ENCODE measurements at places on chromosomes 16 and 17.

- no peak for DNase-seq
Measured at GRCh38 chr17:75552425-75553294, 27.2 kb downstream of the LLGL2 start.

DNA sequence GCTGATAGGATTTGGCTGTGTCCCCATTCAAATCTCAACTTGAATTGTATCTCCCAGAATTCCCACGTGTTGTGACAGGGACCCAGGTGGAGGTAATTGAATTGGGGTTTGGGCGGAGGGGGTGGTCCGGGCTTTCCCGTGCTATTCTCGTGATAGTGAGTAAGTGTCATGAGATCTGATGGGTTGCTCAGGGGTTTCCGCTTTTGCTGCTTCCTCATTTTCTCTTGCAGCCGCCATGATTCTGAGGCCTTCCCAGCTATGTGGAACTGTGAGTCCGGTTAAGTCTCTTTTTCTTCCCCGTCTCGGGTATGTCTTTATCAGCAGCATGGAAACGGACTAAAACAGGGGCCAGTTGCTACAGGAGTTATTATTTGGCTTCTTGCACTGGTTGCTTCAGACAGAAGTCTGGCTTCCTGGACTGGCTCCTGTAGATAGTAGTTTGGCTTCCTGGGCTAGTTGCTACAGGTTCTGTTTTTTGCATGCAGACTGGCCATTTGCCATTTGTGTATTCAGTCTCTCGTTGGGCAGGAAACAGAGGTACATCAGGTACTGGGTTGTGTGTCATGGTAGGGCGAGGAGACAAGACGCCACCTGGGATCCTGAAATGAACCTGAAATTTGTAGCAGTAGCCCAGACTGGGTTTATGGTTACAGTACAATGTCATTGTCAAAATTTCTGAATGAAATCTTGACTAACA lies 32.6 kb downstream of the CNTNAP4 start:
- no peak for DNase-seq

GRCh38 chr17:77617516-77617915 lies 341.0 kb upstream of the TNRC6C start:
- DNase-seq = no peak

GRCh38 chr16:8199390-8199789 lies 390.9 kb downstream of the TMEM114 start:
- DNase-seq = no peak

GRCh38 chr17:14813649-14814370 lies 451.3 kb downstream of the PMP22 start:
- DNase-seq = peak; percentile 49

DNA sequence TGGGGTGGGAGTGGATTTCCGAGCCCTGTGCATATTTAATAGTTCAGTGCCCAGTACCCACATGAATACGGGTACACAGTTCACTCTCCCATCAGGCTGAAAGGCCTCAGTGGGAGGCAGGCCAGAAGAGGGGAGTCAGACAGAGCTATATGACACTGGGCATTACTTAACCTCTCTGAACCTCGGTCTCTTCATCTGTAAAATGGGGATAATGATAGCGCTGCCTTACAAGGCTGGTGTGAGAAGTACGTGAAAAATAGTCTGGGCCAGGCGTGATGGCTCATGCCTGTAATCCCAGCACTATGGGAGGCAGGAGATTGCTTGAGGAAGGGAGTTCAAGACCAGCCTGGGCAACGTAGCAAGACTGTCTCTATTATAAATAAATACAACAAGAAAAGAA lies 3.6 kb downstream of the GPRC5B start:
- DNase-seq = no peak

GRCh38 chr16:582614-583331 lies 7.1 kb upstream of the RAB40C start:
- no peak for DNase-seq

DNA sequence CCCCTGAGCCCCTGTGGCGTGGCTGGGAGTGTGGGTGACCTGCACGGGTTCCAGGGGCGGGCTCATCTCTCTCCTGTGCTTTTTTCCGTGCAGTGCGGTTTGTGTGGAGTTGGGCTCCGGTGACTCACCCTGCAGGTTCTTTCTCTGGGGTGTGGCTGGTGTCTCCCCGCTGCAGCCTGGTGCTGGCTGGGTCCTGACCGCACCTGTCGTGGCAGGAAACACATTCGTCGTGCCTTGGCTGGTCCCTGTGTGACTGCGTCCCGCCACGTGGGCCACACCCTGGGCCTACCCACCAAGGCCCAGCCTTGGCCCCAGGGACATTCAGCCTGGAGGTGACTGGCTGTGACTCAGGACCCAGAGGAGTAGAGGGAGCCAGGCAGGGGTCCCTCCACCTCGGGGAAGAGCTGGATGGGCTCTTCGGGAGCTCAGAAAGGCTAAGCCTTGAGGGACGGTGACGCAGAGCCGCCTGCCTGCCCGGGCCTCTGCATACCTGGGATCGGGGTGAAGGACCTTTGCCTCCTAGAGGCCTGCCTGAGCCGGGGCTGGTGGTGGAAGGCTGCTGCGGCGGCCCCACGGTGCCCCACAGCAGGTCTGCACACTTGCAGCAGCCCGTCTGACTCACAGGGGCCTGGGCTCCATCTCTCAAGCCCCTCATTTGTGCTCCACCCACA lies 7.8 kb downstream of the TRAF7 start:
- no peak for DNase-seq

- DNase-seq = no peak
Measured at GRCh38 chr17:62680541-62681052, 53.1 kb downstream of the MRC2 start.

DNA sequence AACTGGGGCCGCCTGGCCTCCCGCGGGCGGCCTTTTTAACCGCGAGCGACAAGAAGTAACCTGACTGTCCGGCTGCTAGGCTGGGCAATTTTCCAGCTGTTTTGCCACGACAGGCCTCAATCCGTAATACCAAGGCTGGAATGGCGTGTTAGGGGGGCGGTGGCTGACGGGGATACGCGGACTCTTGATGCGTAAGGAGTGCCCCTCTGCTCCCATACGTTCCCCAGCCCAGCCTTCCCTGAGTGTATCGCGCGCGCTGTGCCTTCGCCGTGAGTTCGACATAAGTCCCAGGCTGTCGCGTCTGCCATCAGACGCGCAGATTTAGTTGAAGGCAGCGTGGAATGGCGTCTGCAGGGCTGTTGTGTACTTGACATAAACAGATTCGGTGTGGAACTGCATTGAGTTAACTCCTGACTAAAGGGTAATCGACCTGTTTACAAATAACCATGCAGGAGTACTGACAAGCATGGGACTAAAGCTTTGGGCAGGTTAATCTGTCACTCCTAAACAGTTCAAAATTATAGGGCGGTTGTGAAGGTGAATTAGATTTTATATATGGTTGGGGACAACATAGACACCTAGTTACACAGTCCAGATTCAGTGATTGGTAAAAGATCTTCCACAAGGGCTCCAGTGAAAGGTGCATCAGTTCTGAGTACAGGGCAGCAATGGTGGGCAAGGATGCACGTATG lies 16.6 kb upstream of the ERN1 start:
- DNase-seq = peak; percentile 64

DNA sequence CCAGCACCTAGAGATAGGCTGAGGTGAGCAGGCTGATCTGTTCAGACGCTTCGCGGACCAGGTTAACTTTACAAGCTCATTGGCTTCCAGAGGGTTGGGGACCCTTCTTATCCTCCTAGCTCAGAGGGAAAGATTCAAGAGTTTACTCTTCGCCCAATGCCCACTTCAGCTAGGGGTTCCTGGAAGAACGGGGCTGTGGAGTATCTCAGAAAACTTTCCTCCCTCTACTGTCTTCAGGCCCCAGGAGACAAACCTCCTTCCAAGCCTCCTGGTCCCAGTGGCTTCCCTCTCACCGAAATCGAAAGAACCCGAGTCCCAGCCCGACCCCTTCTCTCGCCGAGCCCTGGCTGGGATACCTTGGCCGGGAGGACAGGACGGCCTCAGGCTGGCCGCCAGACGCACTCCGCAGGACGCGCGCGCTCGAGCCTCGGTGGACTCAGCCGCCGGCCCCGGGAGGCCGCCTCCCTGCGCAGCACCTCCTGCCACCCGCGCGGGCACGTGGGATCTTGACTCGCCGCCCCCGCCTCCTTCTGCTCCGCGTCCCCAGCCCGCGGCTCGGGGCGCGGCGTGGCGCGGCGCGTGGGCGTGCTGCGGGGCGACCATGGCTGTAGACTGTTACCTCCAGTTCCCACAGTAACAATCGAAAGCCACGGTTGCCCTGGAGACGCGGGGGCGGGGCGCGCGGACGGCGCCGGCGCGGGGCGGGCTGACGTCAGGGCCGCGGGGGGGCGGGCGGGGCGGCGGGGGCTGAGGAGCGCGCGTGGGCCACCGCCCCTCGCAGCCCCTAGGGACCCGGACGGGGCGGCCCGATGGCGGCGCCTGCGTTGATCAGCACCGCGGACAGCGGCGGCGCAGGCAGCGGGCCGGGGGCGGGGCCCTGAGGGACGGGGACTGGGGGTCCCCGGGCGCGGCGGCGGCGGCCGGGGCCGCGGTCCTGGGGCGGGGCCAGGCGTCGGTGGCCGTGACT lies 5.3 kb upstream of the HIC1 start:
- peak; percentile 84 for DNase-seq

GRCh38 chr16:112153-112840 lies 26.2 kb downstream of the NPRL3 start:
- no peak for DNase-seq

GRCh38 chr17:61294777-61295176 lies 104.9 kb upstream of the TBX2 start:
- DNase-seq = no peak

- DNase-seq = no peak
Measured at GRCh38 chr17:7647018-7647417, 3.7 kb upstream of the ATP1B2 start.

- DNase-seq = no peak
Measured at GRCh38 chr16:88383401-88384221, 852 bp downstream of the ZNF469 start.

DNA sequence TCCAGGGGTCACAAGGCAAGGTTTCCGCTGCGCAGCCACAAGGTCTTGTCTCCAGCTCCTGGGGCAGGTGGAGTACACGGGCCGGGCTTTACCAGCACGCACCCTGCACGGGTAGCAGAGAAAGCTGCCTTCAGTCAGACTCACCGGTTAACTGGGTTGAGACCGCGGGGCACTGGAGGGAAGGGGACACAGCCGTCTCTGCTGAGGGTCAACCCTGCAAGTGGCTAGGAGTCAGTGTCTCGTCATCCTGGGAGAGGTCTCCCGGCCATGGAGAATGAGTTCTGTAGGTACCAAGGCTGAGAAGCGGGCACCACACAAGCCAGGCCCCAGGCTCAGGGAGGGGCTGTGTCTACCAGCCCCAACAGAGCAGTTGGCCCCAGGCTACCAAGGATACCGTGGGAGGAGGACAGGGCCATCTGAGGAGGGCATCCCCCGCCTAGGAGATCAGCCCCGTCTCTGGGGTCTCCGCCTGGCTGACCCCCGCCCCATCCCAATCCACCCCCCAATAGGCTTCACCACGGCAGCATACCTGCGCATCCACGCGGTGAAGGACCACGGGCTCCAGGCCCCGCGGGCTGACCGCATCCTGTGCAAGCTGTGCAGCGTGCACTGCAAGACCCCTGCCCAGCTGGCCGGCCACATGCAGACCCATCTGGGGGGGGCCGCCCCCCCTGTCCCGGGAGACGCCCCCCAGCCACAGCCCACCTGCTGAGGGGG lies 2.8 kb upstream of the PRRT2 start:
- no peak for DNase-seq

DNA sequence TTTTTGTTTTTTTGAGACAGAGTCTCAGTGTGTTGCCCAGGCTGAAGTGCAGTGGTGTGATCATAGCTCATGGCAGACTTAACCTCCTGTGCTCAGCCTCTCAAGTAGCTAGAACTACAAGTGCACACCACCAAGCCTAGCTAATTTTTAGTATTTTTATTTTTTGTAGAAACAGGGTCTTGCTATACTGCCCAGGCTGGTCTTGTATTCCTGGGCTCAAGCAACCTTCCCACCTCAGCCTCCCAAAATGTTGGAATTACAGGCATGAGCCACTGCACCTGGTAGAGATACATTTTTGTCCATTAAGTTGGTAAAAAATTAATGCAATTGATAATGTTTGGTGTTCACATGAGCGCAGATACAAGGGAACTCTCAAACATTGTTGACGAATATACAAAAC lies 22.2 kb upstream of the SRCIN1 start:
- no peak for DNase-seq

DNA sequence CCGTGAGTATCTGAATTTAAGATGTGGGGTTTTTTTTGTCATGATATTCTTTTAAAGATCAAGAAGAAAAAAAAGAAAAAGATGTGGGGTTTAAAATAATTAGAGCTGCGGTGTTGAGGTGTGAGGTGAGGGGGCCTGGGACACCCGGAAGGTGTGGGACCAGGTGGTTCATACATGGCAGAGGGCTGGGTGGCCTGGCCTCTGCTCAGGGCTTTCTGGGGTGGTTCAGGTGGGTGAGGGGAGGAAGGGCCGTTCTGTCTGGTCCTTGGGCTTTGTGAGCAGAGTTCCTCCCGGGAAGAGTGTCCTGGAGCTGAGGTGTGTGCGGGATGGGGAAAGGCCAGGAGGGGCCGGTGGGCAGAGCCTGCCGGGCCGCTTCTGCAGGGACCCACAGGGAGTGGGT lies 5.0 kb downstream of the PRSS27 start:
- no peak for DNase-seq

Data from naive thymus-derived CD4-positive, alpha-beta T cell (primary cell).